ENCODE measurements at places on chromosomes 1 and 21.

DNA sequence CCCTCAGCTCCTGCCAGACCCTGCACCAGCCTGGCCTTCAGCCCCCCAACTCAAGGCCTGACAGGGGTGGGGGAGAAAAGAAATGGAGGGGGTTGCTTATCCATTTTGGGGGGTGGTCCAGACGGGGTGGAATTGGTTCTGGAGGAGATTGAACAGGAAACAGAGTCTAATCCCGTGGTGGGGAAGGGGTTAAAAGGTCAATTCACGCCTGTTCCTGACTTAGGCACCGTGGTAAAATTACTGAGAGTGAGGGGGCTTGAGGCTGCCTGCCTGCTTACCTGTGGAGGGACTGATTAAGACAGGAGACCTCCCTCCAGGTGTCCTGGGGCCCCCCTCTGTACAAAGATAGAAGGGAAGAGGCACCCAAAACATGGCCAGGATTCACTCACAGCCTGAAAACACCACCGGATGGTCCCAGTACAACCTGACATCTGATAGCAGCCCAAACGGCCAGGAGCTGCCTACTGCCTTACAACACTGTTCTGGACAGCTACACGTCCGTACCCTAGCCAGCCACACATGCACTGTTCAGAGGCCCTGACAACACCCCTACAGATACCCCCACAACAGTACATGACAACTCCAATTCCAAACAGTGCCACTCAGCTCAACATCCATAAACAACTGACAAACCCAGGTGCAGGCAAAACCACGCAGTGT is 31.8 kb downstream of the AHDC1 start:
- DNase-seq = no peak

- DNase-seq = no peak
Measured at GRCh38 chr1:8204826-8205225, 113.1 kb upstream of the SLC45A1 start.

GRCh38 chr1:19750101-19750881 is 49.4 kb downstream of the TMCO4 start:
- no peak for DNase-seq

- no peak for DNase-seq
Measured at GRCh38 chr1:214579183-214579582, 23.8 kb upstream of the CENPF start.

DNA sequence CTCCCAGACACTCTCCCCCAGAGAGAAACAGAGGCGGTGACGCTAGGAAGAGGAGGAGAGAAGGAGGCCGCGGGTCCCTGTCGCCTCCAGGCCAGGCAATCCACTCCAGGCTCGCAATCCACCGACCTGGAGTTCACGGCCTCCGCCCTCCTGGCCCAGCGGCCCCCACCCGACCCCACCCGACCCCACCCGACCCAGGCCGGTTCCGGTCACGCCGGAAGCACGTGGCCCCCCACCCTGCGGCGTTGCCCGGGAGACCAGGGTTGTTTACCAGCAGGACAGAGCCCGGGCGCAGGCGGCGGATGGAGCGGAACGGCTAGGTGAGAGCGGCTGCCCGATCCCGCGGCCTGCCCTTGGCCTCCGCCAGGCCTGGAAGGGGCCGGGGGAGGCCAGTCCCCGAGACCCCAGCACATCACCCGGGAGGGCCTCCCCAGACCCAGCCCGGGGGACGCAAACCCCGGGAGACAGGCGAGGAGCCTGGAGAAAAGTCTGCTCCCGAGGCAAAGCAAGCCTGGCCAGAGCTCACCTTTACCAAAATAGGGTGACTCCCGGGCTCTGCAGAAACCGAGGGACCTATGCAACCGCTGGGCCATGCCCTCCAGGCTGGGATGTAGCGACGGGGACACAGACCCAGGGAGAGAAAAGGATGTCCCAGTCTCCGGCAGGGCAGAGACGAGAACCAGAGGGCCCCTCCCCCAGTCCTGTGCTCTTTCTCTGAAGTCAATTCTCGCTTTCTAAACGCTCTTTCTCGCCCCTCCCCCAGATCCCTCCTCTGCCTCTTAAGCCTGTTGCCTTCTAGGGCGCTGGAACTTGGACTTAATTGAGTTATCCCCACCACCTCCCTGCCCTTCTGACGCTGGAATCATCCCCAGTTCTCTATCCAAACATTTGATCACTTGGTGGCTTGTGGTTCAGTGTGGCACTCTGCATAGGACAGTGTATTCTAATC is at the start of the genes PLA2G2C and UBXN10:
TSS of gene PLA2G2C (minus strand) at position 685 of the 949 bp plus-strand sequence. CDS start 9,155 bp downstream, outside the sequence.
TSS of gene UBXN10 (plus strand) at position 263 of the 949 bp plus-strand sequence. CDS start 4,466 bp downstream, outside the sequence.
- DNase-seq = peak; percentile 38

DNA sequence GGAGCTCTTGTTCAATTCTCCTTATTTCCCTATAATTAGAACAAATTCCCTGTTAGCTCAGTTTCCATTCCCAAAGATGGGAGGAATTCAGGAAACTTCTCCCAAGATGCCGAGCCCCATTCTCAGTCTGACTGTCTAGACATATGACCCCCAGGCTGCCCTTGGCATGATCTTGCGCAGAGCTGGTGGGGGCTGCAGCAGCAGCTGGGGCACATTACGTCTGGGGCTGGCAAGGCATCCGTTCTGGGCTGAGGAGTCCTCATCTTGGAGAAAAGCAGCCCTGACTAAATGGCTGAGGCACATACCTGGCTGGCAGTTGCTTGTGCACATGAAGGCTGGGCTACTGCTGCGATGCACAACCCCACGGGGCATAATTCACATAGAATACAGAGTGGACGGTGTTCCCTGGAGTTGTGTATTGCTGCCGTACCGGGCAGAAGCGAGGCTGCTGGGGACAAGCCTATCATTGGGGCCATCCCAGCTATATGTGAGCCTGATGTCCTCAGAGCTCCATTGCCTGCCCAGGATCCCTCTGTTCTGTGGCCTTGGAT is 36.4 kb upstream of the TRABD2B start:
- DNase-seq = no peak

- no peak for DNase-seq
Measured at GRCh38 chr1:25537153-25537831, 6.1 kb upstream of the LDLRAP1 start.

DNA sequence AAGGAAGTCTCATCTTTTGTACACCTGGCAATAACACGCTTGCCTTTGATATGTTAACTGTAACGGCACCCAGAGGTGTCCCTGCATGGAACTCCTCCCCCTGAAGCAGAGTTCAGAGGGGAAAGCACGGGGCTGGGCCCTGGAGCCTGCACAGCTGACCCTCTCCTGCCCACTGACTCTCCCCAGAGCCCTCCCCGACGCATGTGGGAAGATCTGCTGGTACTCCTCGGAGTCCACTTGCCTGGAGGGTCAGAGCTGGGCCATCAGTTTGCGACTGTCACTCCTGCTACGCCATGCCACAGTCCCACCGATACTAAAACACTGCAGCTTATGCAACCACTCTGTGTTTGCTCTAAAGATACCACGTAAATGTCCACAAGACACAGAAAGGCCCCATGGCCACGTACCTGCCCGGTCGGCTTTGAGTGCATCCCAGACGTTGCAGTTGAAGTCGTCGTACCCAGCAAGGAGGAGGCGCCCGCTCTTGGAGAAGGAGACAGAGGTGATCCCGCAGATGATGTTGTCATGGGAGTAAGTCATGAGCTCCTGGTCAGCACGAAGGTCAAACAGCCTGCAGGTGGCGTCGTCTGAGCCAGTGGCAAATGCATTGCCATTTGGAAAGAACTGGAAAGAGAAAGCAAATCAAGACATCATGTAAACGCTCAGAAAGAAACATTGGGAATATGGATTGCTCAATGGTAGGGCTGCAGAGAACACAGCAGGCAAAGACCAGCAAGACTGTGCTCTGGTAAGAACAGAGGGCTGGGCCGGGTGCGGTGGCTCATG is 10.6 kb upstream of the NADK start:
- peak; percentile 46 for DNase-seq

- no peak for DNase-seq
Measured at GRCh38 chr21:46005081-46005480, 23.5 kb downstream of the COL6A1 start.

GRCh38 chr1:192786576-192786975 is 22.3 kb upstream of the RGS2 start:
- DNase-seq = no peak

GRCh38 chr1:55275941-55276341 is 60.8 kb upstream of the USP24 start:
- peak; percentile 16 for DNase-seq

DNA sequence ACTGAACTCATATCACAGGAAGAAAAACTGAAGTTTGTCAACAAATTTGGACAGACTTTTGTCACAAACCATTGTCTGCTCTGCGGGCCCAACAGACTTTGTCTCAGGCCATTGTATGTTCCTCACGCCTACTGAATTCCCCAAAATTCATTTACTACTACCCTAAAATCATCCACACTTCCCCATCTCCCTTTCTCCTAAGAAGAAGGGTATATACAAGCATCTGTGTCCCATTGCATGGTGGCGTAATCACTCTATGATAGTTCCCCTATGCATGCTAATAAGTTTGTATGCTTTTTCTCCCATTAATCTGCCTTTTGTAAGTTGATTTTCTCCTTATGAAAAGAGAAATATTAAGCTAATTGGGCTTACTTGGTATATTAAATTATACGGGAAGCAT is 54.9 kb upstream of the ATF3 start:
- no peak for DNase-seq

GRCh38 chr1:209238356-209238755 is 345.2 kb upstream of the CAMK1G start:
- DNase-seq = no peak

DNA sequence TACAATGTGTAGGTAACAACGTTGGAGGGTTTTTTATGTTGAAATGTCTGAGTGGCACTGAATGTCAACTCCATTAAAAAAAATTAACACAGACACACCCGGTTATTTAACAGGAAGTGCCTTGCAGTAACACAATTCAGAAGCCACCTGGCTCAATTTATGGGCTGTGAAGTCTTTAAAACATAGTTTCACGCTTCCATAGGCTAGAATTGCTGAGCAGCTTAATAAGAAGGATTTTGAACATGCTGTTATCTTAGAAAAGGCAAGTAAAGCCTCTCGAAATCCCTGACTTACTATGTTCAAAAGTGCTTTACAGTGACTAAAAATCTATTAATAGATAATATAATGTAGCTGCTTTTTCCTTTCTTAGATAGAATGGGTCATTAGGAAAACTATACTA is 19.7 kb downstream of the SRSF4 start:
- DNase-seq = peak; percentile 51

DNA sequence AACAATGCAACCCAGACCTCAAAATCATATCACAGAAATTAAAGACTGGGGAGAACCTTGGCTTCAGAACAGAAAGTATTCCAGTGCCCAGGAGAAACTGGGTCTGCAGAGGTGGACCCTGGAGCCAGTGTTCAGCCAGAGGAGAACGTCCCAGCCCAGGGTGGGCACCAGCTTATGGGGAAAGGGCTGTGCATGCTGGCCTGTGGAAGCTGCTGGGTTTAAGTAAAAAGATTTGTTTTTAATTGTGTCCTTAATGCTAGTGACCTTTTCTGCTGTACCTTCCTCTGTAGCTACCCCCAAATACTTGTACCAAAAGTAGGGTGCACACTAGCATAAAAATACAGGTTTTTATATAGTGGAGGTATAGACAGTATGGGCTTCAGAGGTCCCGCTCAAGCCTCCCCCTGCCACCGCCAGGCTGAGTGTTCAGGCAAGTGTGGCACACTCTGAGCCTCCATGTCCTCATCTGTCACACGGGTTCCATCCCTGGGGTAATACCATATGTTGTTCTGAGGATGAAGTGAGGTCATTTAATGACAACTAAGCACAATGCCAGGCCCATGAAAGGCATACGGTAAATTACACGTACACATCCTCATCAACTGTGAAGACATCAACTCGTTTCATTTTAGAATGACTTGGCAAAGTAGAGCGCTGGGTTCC is 47.0 kb downstream of the SLC37A1 start:
- DNase-seq = no peak

- peak; percentile 90 for DNase-seq
Measured at GRCh38 chr1:182143825-182144645, 82.5 kb upstream of the ZNF648 start.

GRCh38 chr1:172085317-172085716 is 244.0 kb downstream of the DNM3 start:
- DNase-seq = no peak

- peak; percentile 97 for DNase-seq
Measured at GRCh38 chr1:221718381-221719277, 23.3 kb downstream of the DUSP10 start.

DNA sequence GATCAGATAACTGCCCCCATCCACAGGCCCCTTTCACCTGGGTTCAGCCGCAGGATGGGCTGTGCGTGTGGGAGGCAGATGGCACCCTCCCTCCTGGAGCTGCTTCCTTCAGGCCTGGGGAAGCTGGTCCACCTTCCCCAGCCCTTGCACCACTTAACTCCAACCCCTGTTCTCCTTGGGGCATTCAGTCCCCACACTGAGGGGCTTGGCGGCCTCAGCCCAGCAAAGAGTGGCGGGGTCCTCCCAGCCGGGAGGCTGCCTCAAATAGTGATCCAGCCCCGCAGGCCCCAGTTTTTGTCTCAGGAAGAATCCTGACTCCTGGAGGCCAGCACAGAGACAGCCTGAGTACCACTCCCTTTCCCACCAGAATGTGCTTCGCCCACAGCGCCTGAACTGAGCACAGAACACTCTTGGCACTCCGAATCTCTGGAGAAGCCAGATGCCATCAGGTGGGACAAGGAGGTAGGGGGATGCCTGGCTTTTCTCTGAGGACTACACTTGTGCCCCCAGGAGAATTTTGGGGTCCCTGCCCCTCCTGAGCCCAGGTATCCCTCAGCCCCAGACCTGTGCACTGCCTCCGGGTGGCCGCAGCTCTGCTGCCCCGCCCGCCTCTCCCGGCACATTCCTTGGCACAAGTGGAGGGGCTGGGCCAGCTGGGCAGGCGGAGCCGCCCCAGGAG is 936 bp downstream of the PAQR6 start:
- no peak for DNase-seq

- no peak for DNase-seq
Measured at GRCh38 chr1:65437616-65438015, 17.1 kb downstream of the LEPR start.

DNA sequence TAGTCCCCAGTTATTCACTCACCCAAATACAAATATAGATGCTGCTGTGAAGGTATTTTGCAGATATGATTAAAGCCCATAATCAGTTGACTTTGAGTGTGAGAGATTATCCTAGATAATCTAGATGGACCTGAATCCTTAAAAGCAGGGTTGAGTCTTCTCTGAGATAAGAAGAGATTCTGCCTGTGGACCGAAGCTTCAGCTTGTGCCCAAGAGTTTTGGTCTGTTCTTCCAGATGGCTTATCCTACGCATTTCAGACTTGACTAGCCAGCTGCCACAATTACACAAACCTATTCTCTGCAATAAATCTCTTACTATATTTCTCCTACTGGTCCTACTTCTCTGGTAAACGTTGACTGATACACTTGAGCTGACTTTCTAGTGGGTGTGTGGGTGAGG is 145.1 kb downstream of the KCNJ6 start:
- DNase-seq = no peak

GRCh38 chr1:71566413-71566812 is 485.6 kb upstream of the ZRANB2 start:
- DNase-seq = no peak

- DNase-seq = no peak
Measured at GRCh38 chr1:163875927-163876320, 554.2 kb downstream of the NUF2 start.

GRCh38 chr1:216722821-216723220 is 408 bp downstream of the ESRRG start:
- DNase-seq = no peak

GRCh38 chr1:35573198-35574124 is at the start of gene TFAP2E:
Gene TFAP2E (plus strand): TSS chr1:35573314. CDS start chr1:35573578, 264 bp downstream.
- no peak for DNase-seq

Data from renal cortical epithelial cell (primary cell).